Activated T-cell treated with anti-CD3 and anti-CD28 coated beads for 4 hours (primary cell): ENCODE measurements at places on chromosomes 1 and 21.
A peak's percentile ranks its signal among the peaks of the same experiment; 100 is the strongest.

DNA sequence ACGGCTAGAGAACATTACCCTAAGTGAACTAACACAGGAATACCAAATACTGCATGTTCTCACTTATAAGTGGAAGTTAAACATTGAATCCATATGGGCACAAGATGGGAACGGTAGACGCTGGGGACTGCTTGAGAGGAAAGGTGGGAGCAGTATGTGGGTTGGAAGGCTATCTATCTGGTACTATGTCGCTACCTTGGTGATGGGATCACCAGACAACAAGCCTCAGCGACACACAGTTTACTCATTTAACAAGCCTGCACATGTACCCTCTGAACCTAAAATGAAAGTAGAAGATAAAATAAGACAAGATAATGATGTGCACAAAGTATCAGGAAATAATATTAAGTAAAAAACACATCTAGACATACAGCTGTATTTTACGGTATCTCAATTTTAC, 819 bp downstream of the PYHIN1 start:
- DNase-seq: no peak

GRCh38 chr1:54107131-54107530, 45.7 kb downstream of the CDCP2 start:
- no peak for DNase-seq

DNA sequence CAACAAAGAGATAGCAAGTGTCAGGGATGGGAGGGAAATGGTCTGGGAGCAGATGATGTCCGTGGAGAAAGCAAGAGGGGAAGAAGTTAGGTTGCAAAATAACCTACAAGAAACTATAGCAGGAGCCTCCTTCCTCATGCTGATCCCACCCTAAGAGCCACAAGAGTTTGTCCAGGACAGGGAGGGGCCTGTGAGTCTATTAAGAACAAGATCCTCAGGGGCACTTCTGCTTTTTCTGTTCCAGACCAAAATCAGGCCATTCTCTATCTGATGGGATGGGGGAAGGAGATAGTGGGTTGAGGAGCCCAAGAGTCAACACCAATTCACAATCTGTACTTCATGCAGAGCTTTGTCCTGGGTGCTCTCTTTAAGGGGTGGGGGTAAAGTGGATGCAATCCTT, 7.7 kb upstream of the ATP1A4 start:
- DNase-seq: no peak

DNA sequence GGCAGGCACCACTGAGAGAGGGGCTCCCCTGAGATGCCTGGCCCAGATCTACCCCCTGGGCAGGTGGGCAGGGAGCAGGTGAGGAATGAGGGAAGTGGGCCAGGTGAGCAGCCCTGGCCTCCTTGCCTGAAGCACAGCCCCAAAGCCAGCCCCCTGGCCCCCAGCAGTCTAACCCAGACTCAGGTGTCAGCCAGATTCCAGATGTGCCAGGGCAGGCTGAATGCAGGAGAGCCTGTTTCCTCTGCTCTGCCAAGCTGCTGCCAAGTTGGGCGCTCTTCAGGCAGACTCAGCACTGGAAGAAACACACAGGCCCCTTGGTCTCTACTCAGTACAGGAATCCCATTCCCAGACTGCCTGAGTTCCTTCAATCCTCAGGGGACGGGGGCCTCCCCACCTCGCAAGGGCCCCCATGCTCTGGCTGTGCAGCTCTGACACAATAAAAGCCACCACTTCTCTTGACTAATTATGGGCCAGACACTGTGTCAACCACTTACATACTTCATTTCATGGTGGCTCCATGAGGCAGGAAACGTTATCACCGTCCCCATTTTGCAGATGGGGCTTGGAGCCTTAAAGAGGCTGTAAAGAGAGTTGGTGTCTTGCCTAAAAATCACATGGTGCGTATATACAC, 20.4 kb downstream of the ARHGEF19 start:
- no peak for DNase-seq

- no peak for DNase-seq
Measured at GRCh38 chr1:237223419-237223818, 181.4 kb downstream of the RYR2 start.

GRCh38 chr1:32757213-32757895, 54.8 kb upstream of the SYNC start:
- no peak for DNase-seq

GRCh38 chr1:8472668-8473067, 154.8 kb downstream of the SLC45A1 start:
- peak; percentile 34 for DNase-seq

GRCh38 chr21:45323487-45324311, 36.0 kb upstream of the POFUT2 start:
- DNase-seq: no peak

- DNase-seq: no peak
Measured at GRCh38 chr1:225746361-225747179, 31.1 kb upstream of the SRP9 start.

DNA sequence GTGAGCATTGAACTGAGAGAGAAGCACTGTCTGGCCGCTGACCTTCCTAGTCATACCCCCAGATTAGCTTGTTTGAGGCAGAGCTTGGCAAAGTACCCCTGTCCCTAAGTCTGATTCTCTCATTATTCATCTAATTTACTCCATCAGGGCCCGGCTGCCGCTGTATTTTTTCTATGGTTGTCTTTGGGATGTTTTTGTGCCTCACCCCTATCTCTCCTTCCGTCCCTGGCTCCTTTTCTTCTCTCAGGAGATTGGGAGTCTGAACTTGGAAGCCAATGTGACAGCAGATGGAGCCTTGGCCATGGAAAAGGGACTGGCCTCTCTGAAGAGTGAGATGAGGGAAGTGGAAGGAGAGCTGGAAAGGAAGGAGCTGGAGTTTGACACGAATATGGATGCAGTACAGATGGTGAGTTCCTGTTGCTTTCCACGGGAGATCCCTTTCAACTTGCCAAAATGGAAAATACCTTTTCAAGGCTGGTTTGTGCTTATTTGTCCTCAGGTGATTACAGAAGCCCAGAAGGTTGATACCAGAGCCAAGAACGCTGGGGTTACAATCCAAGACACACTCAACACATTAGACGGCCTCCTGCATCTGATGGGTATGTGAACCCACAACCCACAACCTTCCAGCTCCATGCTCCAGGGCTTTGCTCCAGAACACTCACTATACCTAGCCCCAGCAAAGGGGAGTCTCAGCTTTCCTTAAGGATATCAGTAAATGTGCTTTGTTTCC, 53.9 kb downstream of the LAMC2 start:
- DNase-seq: no peak

DNA sequence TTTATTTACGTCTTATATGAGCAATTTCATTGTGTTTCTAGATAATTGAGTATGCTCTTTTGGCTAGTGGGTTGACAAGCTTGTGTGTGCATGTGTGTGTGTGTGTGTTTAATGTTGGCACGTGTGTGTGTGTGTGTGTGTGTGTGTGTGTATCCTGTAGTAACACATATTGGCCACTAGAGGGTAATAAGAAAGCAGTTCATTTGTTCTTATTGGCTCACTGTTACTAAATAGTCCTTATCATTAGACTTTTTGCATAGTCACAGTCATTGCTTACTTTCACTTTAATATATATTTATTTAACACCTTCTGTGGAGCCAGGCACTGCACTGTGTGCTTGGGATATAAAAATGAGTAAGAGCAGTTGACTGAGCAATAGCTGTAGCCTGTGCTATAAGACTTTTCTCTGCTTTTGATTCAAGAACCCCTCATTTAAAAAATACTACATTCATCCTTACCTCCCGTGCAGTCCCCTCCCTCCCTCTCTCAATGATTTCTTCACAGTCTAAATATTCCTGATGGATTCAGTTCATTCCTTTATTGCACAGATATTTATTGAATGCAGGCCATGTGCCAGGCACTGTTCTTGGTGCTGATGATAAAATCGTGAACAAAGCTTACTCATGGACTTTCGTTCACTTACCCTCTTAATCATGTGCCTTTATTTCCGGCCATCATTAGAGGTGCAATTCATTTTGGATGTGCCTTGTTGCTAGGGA, 96.7 kb downstream of the DYRK1A start:
- DNase-seq: peak; percentile 27

DNA sequence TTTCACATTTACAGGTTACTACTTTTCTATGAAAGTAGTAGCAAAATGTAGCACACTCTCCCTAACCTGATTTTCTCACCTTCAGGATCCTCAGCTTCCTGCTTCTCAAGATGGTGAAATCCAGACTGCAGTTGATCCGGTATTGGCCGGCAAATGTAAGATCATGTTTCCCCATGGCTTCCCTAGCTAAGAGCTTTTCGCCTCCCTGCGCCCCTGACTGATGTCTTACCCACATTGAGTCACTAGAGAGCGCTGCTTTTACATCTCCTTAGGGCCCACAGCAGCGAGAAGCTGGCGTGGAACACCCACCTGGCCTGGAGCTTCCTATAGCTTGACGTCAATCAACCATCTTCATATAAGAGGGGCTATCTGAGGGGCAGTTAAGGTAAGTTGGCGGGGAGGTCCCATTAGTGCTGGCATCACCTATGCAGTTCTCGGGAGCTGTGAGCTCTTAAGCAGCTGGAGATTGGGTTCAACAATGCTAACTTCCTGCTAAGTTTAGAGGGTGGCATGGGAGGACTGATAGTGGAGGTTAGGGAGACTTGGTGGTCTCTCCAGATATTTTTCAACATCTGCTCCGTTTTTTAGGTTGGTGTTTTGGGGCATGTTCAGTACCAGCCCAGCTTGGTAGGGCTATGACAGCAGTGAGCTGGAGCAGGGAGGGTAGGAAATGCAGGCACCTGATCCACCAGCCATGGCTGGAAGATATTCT, 5.5 kb downstream of the PTPN7 start:
- no peak for DNase-seq

- no peak for DNase-seq
Measured at GRCh38 chr1:40911105-40911504, 48.9 kb upstream of the CITED4 start.

- no peak for DNase-seq
Measured at GRCh38 chr1:206517784-206518183, 10.5 kb downstream of the RASSF5 start.

GRCh38 chr1:3097861-3098260, 28.9 kb downstream of the PRDM16 start:
- DNase-seq: no peak

DNA sequence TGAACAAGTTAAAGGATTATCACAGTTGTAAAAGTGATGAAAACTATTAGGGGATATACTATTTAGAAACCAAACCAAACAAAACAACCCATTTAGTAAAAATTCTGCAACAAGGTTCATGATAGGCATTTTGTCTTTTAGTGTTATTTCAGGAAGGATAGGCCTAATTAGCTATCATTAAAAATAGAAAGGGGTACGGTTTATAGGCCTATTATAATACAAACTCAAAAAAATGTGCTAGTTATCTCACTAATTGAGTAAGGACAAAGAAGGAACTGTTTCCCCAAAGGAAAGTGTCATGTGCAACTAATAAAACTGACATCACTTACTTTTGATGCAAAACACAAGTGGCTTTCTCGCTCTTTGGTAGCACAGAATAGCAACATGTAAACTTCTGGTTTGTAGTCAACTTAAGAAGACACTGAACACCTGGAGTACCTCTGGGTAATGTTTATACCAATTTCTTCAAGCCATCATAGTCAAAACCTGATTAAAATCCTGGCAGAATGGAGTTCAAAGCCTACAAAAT, 28.5 kb downstream of the SLC16A1 start:
- no peak for DNase-seq

DNA sequence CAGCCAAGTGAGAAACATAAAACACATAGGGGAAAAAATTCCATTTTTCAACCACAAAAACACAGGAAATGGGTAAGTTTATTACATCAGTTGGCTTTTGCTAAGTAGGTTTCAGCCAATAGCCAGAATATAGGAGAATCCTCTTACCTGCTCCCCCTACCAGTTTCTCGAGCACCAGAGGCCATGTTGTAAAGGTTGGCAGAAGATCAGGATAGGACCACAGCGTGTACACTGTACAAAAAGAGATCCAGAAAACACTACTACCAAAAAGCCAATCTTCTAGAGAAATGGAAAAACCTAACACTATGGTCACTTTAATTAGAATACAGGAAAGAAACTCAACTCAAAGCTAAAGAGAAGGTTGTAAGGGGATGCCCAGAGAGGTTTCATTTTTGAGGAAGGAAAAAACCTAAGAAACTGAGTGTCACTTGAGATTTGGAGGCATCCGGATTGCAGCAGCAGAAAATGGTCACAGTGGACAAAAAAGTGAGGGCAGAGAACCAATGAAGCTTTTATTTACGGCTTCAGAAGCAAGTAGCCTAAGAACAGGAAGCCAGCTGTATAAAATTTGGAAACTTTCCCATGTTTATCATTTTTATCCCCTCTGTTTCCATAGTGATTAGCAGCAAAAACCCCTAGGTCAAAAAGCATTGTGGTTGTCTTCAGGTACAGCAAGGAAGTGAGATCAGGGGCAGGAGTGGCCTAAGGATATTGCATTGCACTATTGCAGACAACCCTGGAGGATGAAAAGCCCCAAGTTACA, 2.9 kb downstream of the EIF2D start:
- no peak for DNase-seq

- DNase-seq: no peak
Measured at GRCh38 chr1:54227091-54227602, 27.2 kb downstream of the MRPL37 start.

- no peak for DNase-seq
Measured at GRCh38 chr1:58926152-58926551, 142.3 kb upstream of the JUN start.

DNA sequence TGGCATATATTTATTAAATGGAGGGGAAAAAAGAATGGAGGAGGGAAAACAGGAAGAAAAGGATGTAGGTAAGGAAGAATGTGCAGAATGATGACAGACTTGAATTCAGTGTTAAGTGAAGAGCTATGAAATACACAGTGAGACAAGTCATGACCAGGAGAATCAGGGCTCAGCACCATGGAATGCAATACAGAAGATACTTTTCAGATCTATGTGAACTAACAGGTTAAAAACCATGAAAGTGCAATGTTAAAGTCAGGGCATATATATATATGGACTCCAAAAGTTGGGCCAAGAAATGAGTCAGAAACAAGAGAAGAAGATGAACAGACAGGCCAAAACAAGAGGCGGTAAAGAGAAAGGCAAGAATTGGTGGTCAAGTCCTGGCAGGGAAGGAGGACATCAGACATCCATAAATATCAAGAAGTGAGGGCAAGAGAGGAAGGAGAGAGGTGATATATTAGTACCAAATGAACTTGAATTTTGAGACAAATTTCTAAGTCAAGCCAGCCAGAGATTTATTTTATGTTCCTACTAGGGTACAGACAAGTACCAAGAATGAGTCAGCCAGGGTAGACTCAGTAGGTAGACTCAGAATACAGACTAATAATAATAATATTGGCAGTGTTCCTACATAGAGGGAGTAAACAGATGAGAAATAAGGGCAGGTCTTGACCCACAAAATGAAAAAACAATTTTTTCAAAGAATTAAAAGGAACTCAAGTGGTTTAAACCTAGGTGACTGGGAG, 39.5 kb upstream of the MCOLN3 start:
- no peak for DNase-seq

DNA sequence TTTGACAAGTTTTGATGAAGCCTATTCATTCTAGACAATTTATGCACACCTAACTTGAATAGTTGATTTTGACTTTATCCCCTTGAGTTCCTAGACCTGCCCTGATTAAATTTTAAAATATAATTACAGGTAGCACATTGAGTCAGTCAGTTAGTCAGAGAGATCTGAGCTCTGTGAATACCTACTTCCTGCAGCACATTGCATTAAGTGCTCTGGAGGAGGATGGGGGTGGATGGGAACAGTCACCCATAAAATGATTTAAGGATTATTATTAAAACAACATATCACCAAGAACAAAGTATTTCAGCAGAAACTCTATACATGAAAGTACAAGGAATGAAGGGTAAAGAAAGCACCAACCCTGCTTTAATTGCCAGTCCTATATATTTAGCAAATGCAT, 11.8 kb upstream of the RPF1 start:
- no peak for DNase-seq

- no peak for DNase-seq
Measured at GRCh38 chr1:220189750-220190347, 82.4 kb downstream of the RAB3GAP2 start.

- no peak for DNase-seq
Measured at GRCh38 chr1:39781349-39781715, 7.3 kb downstream of the BMP8B start.
